Caki2 (cell line): ENCODE measurements at places on chromosomes 16 and 17.

GRCh38 chr16:69863401-69864281 is 87.5 kb upstream of the CLEC18A start:
- DNase-seq: no peak

GRCh38 chr17:37176723-37177122 is 199.1 kb upstream of the C17orf78 start:
- peak; percentile 14 for DNase-seq

DNA sequence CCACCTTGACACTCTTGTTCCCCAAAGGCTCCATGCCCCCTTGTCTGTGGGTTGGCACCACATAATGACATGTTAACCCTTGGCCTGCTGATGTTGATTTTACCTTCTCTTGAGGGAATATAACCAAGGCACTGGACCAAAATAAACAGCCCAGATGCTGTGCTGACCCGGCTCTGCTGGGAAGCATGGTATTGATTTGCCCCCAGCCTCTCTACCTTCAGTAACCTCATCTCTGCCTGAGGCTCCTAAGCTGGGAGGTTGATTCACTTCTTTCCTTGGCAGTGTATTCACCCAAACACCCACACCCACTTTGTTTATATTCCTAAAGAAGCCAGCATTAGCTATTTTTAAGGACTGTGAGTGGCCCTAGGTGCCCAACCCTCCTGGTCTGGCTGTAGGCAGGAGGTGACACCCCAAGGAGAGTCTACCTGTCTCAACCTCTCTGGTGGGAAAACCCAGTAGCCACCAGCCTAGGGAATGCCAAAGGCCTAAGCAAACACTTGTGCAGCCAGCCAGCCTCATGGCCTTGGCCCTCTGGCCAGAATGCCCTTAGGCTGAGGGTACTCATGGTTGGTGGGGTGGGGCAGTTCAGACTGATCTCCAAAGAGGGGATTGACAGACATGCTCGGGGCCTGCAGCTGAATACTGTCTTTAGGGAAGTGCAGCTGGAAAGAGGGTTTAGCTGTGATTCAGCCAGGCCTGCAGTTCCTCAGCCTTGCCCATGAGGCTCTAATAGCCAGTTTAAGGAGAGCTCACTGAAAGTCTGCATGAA is 42.7 kb downstream of the GNAO1 start:
- DNase-seq: no peak

GRCh38 chr16:15951852-15952251 is 2.4 kb downstream of the ABCC1 start:
- DNase-seq: no peak

DNA sequence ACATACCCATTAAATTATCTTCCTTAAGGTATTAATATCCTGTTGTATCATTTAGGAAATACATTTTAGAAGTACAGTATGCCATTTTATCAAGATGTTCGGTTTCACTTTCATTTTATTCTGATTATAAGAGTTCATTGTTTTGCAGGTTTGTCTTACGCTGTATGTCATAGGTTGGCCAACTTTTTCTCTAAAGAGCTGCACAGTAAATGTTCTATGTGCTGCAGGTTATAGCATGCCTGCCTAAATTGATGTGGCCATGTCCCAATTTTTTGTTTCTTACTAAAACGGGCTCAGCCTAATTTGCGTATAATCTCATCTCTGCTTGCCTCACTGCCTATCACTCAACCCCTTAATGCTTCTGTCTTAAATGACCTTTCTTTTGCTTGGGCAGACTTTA is 126.4 kb downstream of the USP22 start:
- DNase-seq: no peak

GRCh38 chr17:1142561-1142971 is 37.2 kb downstream of the ABR start:
- DNase-seq: no peak

GRCh38 chr16:4900036-4900435 is 36.9 kb downstream of the PPL start:
- DNase-seq: no peak
